ENCODE measurements at places on chromosomes 4 and X.

GRCh38 chr4:152700151-152700550 is 20.4 kb upstream of the TMEM154 start:
- no peak for DNase-seq

DNA sequence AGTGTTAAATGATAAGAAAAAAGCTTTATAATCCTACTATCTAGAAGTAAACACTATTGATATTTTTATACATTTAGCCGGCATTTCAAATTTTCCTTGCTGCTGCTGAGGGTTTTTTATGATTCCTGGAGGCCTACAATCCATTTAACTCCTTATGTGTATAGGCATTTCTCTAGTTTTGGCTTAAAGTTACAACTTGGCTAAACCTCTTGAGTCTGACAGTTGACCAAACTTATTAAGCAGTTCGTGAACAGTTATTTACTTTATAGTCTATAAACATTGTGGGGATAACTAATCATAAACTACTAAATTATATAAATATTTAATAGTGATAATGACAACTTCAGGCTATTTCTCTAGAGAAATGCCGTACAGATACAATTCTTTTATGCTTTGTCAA is 141.9 kb downstream of the ADGRL3 start:
- DNase-seq: no peak

GRCh38 chr4:128707864-128708263 is 101.6 kb upstream of the JADE1 start:
- no peak for DNase-seq

DNA sequence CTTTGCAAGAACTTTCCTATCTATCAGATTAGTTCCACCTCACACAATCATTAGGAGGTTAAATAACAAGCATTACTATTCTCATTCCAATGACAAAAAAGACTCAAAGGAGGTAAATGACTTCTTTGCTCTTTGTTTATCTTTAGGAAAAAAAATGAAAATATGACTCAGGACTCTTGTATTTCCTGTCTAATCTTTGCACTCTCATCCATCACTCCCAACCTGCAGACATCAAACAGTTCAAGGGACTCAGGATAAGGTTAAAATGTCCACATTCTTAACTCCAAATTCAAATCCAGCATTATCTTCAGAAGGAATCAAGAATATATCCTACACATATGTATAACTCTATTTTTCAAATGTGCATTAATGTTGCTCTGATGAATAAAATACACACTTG is 139.6 kb downstream of the UNC5C start:
- DNase-seq: no peak

DNA sequence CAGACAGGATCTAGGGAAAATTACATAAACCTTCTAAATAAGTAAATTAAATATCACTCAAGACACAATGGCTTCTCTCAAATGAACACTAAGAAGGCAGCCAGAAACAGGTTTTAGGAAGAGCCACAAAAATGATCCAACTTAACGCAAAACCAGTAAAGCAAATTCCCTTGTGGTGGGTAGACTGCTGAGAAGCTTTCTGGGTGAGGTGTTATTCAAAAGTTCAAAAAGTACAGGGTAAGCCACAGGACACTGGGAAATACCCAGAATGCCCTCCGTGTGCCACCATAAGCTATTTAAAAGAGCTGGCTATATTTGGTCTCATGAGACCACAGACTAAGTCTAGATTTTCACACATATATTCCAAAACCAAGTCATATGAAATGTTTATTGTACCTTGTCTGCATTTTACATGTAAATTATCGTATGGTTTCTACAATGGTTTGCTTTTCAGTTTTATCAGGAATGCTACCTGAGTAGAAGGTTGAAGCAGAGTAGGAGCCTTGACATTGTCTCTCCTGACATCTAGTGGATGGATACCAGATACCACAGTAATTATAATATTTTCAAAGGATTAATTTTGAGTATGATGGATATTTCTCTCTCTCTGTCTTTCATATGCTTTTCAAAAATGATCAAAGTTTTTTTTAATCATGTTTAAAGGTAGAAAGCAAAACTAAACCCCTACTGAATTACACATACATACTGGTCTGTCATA is 109.3 kb upstream of the KLHL13 start:
- DNase-seq: no peak

- DNase-seq: no peak
Measured at GRCh38 chr4:112172180-112172579, 26.9 kb downstream of the FAM241A start.

DNA sequence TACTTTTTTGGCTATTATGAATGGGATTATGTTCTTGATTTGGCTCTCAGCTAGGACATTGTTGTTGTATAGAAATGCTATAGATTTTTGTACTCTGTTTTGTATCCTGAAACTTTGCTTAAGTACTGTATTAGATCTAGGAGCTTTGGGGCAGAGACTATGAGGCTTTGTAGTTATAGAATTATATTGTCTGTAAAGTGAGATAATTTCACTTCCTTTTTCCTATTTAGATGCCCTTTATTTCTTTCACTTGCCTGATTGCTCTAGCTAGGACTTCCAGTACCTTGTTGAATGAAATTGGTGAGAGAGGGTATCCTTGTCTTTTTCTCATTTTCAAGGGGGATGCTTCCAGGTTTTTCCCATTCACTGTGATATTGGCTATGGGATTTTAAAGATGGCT is 28.1 kb downstream of the ADAM29 start:
- no peak for DNase-seq

DNA sequence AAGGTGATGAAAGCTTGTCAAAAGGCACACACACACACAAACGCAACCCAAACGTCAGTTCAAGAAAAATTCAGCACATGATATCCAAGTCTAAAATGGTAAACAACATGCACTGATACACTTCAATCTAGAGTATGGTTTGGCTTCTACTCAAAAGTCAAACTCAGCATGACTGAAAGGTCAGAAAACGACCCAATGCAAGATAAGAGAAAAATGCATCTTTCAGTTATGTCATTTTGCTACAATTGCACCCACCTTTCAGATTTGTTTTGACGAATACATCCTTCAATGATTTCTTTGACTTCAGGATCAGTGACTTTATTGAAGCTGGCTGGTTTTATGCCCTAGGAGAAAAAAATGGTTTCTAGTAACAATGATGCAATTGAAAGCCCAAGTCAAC is 56.3 kb downstream of the WNK3 start:
- DNase-seq: no peak

DNA sequence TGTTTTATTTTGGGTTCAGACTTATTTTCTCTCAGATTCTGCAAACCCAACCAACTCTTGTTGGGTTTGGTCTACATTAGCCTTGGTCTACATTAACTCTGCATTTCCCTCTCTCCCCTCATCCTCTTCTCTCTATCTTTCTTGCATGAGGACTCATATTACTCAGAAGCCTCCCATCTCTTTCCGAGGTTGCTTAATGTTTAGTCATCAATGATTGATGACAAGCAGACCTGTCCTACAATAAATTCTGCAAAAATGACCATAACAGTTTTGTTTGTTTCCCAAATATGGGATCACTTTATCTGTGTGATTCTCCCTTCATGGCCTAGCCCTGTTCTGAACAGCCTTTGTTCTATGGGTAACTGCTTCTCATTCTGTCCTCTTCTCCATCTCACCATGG is 75.2 kb downstream of the GABRB1 start:
- no peak for DNase-seq

DNA sequence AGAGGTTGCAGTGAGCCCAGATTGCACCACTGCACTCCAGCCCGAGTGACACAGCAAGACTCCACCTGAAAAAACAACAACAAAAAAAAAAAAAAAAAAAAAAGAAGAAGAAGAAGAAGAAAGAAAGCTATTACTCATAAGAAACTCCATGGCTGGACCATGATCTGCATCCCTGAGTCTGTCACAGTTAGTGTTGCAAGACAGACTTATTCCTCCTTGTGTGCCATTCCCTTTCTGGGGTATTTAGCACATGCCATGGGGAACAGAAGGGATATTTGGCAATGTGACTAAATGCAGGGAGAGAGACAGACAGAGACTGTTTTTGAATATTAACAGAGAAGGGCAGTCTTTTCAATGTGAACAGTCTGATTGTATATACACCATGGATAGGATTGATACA is 16.7 kb upstream of the PDS5A start:
- DNase-seq: no peak

GRCh38 chr4:52244848-52245247 is 193.7 kb downstream of the SPATA18 start:
- DNase-seq: no peak

DNA sequence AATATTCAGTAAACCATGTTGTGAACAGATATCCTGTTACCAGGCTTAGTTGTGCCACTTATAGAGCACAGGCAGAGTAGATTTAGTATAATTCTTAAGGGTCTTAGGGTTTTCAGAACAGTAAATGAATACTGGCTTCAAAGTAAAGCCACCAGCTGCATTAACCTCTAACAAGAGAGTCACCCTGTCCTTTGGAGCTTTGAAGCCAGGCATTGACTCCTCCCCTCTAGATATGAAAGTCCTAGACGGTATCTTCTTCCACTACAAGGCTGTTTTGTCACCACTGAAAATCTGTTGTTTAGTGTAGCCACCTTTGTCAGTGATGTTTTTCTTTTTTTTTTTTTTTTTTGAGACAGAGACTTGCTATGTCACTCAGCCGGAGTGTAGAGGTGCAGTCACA is 77.7 kb downstream of the ALPK1 start:
- DNase-seq: no peak

- no peak for DNase-seq
Measured at GRCh38 chrX:71367396-71367795, 1.2 kb downstream of the TAF1 start.

DNA sequence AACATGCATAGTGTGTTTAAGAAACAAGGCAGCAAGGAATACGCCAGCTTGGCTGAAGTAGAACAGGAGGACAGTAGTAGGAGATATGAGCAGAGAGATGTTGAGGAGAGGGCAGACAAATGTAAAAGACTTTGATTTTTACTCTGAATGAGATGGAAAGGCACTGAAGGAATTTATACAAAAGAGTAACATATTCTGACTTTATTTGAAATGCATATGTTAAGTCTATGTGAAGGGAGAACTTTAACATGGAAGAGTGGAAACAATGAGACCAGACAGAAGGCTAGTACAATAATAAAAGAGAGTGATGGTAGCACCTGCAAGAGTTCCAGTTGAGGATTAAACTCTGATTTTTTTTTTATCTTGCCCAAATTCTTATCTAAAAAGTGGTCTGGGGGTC is 176.2 kb upstream of the CENPE start:
- no peak for DNase-seq

DNA sequence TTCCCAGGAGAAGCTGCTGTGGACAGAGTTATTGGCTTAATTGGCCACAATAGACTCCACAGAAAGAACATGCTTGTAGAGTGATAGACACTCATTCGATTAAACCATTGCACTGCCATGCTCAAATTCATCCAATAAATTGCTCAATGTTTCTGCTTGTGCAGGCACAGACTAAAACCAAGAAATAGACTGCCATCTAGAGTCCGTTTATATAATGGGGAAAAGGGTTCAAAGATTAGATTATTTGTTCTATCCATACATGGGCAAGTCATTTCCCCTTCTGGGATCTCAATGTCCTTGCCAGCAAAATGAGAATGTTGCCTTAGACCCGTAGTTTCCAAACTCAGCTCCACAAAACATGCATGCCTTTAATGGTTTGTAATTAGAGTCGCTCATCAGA is 8.7 kb downstream of the SMIM10 start:
- no peak for DNase-seq

- DNase-seq: no peak
Measured at GRCh38 chr4:179095585-179096221, 1653.5 kb upstream of the AGA start.

GRCh38 chrX:124238268-124238667 is 94.2 kb upstream of the TEX13D start:
- no peak for DNase-seq

All from stimulated activated CD4-positive, alpha-beta T cell treated with anti-CD3 and anti-CD28 coated beads, TNF-alpha, amount 100 ng/mL, for 1 hour (primary cell).